ENCODE measurements at places on chromosomes 3 and 15.
A peak's percentile ranks its signal among the peaks of the same experiment; 100 is the strongest.

GRCh38 chr15:76974456-76975036, 20.4 kb upstream of the PSTPIP1 start:
- no peak for DNase-seq

- DNase-seq, result no peak
These were observed 19.4 kb upstream of the PLCL2 start for GRCh38 chr3:16865335-16865734.

- no peak for DNase-seq
These were observed 322.0 kb upstream of the MANF start for GRCh38 chr3:51063053-51063452.

- DNase-seq, result no peak
These were observed 745.3 kb upstream of the EPHA6 start for GRCh38 chr3:96069065-96069464.

DNA sequence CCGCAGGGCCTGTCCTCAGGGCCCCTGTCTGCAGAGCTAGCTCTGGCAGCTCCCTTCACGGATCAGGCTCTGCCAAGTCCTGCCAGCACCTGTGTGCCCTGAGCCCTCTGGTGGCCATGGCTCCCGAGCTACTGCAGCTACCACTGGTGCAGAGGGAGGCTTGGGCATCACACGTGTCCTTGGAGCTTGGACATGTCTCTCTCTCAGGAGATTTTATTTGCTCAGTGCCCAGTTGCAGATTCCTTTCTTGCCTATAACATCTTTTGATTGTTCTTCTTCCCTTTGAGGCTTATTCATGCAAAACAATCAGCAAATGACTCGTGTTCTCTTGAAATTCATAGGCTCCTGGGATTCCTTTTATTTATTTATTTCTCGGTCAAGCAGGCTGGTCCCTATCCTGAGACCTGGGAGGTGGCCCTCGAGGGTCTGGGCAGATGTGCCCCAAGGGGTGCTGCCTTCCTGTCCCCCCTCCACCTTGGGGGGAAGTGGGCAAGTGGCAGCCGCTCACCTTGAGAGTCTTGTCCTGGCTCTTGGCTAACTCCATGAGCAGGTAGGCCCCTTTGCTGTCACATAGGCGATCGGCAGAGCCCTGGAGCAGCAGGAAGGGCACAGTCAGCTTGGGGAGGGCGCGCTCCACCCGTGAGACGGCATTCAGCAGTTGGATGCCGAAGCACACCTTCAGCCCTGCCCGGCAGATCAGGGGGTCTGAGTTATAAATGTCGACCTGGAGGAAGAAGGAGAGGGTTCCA, 21.9 kb downstream of the ABTB1 start:
- DNase-seq, result peak; percentile 31

- no peak for DNase-seq
These were observed 230.0 kb upstream of the LYSMD4 start for GRCh38 chr15:99963096-99963825.

DNA sequence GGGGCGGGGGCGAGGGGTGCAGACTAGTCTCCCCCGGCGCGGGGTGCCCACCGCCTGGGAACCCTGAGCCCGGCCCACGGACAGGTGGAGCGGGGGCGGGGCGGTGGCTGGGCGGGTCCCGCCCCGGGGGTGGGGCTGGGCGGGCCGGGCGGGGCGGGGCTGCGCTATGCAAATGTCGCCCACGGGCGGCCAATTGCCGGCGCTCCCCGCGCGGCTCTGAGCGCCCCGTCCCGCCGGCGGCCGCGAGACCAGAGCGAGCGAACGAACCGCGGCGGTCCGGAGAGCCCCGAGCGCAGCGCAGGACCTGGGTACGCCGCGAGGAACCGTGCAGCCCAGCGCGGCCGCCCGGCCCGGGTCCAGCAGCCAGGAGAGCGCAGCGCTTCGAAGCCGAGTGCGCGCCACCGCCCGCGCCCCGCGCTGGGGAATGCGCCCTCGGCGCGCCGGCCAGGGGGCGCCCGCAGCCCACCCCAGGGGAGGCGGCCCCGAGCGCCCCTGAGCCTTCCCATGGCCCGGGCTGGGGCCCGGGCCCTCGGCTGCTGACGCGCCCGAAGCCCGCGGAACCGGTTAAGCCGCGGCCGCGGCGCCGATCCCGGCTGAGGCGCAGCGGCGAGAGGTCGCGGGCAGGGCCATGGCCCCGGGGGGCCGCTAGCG, at the start of gene SEMA3F:
TSS of gene SEMA3F (plus strand) at position 485 of the 651 bp plus-strand sequence. CDS start 4,299 bp downstream, outside the sequence.
- DNase-seq, result peak; percentile 50

DNA sequence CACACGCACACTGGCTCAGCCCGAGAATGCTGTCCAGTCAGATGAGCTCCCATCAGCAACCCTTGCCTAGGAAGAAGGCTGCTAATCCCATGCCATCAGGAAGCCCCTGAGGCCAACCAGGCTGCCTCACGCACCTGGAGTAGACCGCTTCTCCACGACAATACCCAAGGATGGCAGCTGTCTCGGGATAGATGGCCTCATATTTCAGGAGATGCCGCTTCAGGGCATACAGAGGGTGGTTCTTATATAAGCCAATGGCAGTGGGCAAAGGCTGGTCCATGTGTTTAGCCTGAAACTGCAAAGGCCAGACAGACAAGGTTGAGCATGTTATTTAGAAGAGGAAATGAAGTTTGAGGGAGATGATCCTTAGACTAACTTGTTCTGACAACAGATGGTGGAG, 22.2 kb downstream of the XPC start:
- no peak for DNase-seq

DNA sequence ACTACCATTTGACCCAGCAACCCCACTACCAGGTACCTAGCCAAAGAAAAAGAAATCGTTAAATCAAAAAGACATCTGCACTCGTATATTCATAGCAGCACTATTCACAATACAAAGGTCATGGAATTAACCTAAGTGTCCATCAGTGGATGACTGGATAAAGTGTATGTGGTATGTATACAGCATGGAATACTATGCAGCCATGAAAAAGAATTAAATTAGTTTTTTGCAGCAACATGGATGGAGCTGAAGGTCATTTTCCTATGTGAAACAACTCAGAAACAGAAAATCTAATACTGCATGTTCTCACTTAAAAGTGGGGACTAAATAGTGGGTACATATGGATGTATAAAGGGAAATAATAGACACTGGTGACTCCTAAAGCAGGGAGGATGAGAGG, 175.2 kb downstream of the ZIC4 start:
- no peak for DNase-seq

DNA sequence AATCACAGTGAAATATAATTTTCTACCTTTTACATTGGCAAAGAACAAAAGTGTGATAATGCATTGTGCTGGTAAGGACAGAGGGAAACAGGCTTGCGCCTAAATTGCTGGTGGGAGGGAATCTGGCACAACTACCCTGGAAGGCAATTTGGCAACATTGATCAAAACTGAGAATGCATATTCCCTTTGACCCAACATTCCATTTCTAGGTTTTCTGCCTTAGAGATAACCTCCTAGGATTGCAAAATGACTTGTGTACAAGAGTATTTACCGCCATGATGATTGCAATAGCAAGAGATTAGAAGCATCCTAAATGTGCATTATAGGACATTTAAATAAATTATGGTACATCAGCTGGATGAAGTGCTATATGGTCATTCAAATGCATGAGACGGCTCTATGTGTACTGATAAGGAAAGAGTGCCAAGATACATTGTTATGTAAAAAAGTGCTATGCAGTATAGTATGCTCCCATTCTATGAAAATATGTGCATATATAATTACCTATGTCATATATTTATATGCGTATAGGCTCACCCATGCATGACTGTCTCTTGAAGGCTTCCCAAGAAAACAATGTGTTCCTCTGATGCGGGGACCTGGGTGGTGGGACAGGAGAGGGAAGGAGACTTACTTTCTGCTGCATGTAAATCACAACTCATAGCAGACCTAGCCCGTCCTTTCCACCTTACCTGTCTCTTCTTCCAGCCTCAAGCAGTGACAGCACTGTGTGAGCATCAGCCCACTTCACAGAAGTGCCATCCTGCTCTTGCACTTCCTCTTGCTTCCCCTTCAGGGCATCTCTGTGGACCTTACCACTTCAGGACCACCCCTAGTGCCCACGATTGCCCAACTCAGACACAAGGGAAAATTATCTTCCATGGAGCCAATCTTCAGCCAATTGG, 249.9 kb upstream of the TLE3 start:
- no peak for DNase-seq

- DNase-seq, result no peak
These were observed 34.6 kb upstream of the TOPAZ1 start for GRCh38 chr3:44206862-44207652.
